ENCODE measurements at places on chromosomes 3 and 15.

DNA sequence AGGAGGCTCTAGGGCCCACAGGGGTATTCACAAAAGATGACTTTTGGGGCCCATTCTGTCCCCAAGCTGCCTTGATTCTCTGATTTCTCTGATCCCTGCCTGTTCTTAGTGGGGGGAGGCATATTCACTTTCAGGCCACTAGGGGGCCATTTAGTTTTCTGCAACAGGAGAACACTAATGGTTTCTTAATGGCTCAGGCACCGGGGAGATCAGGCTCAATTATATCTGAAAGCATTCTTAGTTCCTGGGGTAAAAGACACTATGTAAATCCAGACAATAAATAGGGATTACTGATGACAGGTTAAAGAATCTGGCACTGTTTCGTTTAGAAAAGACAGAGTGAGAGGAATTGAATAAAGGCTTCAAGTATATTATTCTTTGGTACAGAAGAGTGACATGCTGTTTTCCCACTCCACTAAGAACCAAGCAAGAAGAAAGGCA, 2.5 kb upstream of the INAFM2 start:
- DNase-seq, result no peak

- DNase-seq, result no peak
Measured at GRCh38 chr15:73196113-73196512, 143.8 kb downstream of the NEO1 start.

GRCh38 chr3:12766541-12766940, 7.5 kb upstream of the TMEM40 start:
- DNase-seq, result no peak

DNA sequence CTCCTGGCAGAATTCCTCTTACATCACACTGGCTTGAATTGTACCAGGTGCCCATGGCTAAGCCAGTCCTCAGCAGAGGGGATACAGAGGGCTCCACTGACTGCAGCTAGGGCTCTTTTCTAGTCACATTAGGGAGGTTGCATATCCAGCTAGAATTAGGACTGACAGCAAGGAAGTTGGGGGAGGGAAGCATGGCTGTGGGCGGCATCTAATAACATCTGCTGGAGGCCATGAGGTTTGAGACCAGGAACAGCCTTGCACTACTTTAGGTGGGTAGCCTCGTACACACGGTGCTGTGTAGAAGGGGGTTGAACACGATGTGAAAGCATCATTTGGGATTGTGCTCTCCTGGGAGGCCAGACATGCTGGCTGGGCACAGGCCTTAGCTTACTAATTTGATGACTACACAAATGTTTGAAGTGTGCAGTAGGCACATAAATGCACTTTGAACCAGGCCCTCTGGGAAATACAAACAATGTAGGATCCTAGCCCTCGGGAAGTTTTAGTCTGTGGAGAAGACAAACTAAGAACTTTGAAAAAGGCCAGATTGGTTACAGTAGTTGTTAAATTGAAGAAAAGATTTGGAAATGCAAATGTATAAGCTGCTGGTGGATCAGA, 30.2 kb downstream of the CHCHD6 start:
- no peak for DNase-seq

- no peak for DNase-seq
Measured at GRCh38 chr15:28185148-28185895, 86.2 kb upstream of the OCA2 start.

- DNase-seq, result no peak
Measured at GRCh38 chr3:189613122-189613521, 18.1 kb upstream of the TP63 start.

DNA sequence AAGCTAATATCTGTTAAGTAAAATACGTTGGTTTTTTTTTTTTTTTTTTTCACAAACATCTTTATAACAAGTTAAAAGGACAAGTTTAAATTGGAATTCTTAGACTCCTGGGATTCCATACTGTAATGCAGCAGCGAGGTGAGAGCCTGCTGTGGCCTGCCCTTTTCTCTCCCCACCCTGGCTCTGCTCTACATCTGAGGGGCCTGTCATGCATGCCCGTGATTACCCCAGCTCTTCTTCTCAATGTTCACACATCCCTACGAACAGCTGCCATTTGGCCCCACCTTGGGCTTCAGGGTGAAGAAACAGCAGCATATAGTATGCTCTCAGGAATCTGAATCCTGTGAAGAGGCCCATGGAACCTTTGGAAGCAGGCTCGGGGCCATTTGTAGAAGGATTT, 14.7 kb downstream of the CFAP91 start:
- no peak for DNase-seq

DNA sequence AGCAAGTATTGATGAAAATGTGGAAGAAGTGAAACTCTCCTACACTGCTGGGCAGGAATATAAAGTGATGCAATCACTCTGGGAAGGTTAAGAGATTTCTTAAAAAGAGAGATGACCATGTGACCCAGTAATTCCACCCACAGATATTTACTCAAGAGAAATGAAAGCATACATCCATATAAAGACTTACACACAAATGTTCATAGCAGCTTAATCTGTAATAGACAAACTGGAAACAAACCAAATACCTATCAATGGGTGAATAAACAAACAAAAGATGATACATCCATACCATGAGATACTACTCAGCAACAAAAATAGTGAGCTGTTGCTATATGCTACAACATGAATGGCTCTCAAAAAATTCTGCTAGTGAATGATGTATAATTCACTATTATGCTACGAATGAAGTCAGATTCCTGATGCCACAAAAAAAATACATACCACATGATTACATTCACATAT, 463.3 kb downstream of the MAGI1 start:
- no peak for DNase-seq

DNA sequence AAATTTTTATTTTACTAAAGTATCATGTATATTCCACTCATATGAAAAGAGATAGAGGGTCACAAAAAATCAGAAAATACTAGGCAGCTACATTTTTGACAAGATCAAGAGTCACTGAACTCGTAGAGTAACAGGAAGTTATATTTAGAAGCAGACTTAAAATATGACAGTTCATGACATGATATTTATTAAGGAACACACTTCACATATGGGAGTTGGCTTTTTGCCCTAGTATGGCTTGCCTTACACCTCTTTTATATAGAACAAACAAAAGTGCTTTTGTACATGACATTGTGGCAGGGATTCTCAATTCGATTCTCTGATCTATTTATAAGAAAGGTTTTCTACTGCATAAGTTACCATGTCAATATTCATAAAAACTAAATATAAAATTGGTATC, 80.1 kb upstream of the GBE1 start:
- peak; percentile 43 for DNase-seq

DNA sequence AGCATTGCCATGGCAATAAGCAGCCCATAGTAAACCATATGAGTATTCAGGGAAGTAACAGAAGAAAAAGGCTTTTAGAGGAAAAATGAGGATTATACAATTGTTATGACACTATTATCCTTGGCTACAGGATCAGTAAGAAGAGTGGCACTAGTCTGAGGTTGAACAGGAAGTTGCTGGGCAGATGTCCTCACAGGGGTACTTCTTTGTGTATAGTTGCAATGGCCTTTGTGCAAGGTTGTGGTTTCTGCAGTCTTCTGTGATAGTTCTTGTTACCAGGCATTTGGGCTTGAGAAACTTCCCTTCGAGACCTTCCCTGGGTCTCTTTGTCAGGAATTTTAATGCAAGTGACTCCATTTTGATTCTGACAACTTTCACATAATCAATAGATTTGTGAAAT, 100.6 kb upstream of the ATP11B start:
- DNase-seq, result no peak

DNA sequence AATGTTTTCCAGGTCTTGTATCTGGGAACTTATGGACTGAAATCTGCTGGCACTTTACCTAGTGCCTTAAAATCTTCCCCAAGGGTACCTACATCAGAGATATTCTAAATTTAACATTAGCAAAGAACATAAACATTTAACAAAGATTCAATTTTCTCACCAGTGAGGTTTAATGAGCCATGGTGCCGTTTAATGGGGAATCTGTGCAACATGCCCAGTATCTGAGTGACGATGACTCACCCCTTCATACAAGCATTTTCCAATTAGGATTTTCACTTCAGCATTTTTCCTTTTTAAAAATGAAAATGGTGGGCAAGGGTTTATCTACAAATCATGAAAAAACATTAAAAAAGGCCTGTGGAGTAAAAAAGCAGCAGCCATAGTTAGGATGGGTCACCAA, 189.4 kb downstream of the SLC9A9 start:
- no peak for DNase-seq

- no peak for DNase-seq
Measured at GRCh38 chr3:78799681-78800080, 968.1 kb downstream of the ROBO1 start.

DNA sequence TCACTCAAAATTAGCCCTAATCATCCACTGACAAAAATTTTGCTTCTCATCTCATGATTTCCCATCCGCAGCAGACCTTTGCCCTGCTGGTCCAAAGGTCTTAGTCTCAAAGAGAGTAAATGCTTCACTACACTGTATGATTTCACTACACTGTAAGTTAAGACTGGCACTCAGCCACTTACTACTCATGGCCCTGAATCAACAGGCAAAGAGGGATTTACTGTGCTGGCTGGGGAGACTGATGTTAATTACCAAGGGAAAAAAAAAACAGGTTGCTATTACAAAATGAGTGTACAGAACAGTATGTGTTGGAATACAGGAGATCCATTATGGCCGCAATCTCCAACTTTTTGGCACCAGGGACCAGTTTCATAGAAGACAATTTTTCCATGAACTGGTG, 214.8 kb downstream of the ZMAT3 start:
- no peak for DNase-seq

GRCh38 chr15:92637626-92638025, 17.9 kb downstream of the FAM174B start:
- DNase-seq, result no peak

DNA sequence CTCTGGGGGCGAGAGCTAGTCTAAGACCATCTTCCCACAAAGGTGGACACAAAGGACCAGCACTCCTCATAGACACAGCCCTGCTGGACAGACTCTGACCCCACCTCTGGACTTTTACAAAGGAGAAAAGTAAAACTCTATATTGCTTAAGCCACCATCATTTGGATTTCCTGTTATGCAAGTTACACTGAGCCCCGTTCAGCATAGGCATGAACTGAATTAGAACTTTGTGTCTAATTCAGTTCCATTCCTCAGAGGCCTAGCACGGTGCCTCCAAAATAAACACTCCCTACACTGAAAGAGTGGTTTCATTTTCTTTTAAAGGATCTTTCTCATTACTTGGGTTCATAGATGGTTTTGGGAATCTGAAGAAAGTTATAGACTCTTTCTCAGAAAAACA, 79.2 kb upstream of the OCA2 start:
- DNase-seq, result no peak

- peak; percentile 79 for DNase-seq
Measured at GRCh38 chr3:197734667-197735318, 1.9 kb downstream of the RUBCN start.

- no peak for DNase-seq
Measured at GRCh38 chr3:135907422-135908165, 57.9 kb upstream of the PPP2R3A start.

- no peak for DNase-seq
Measured at GRCh38 chr3:129409541-129409940, 18.9 kb downstream of the EFCAB12 start.

GRCh38 chr3:120831066-120831465, 76.9 kb upstream of the STXBP5L start:
- DNase-seq, result no peak

GRCh38 chr15:57640930-57641682, 49.4 kb downstream of the MYZAP start:
- DNase-seq, result no peak

DNA sequence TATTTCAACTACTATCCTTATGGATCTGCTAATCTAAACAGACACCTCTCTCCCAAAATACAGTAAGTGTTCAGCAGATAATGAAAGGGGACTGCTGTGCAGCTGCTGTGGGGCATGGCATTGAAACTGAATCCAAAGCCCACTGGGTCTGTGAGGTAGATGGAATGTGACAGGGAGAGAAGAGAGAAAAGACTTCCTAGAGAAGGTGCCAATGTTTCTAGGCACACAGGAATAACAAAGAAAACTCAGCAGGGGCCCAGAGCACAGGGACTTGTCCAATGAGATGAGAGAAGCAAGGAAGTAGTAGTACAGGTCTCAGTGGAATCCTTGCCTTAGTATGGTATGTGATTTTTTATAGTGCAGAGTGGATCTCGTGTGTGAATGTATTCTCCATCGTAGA, 457.8 kb downstream of the IL5RA start:
- no peak for DNase-seq

GRCh38 chr3:37995652-37996641, 5.4 kb downstream of the VILL start:
- DNase-seq, result no peak

- DNase-seq, result no peak
Measured at GRCh38 chr3:61184956-61185355, 66.3 kb downstream of the FHIT start.

DNA sequence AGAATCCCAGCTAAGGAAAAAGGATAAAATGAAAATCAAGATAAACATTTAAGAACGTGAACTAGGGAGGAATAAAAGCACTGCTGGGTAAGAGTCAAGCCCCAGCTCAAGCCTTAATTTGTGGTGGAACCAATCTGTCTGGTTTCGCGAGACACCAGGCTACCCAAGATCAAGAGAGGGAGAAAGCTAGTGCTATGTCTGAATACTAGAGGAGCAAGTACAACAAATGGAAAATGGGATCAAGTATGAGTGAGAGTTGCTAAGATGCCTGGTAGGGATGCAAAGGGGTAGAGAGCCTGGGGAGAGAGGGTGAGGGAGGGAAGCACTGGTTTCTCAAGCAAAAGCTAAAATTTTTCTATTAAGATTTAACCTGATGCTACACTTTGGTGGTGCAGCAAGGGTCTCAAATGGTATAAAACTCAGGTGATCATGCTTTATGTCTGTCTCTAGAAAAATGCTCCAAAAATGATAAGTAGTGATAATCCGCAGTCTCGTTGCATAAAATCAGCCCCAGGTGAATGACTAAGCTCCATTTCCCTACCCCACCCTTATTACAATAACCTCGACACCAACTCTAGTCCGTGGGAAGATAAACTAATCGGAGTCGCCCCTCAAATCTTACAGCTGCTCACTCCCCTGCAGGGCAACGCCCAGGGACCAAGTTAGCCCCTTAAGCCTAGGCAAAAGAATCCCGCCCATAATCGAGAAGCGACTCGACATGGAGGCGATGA, 1.7 kb upstream of the SETD5 start:
- DNase-seq, result no peak

DNA sequence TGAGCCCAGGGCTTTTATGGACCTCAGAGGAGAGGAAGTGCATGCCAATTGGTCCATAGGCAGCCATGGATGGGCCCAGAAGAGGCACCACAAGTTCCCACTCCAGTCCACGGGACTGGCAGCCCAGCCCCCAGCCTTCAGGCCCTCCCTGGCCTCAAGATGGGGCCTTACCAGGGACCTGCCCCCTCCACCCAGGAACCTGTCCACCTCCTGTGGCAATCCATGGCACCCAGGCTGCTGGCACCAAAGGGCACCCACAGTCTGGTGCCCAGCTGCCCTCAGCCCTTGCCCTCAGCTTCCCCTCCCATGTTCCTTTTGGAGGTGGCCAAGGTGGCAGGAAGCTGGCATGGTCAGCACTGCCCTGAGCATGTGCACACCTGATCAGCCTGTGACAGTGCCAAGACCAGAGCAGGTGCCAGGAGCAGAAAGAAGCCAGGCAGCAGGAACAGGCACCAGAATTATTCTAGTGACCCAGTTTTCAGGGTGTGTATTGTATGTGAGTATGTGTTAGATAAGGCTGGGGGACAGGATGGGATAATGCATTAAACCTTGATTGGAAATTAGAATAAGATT, 415.0 kb downstream of the NTRK3 start:
- no peak for DNase-seq
